ENCODE measurements at places on chromosomes 12 and 14.

GRCh38 chr14:61080591-61081010 lies 99.6 kb downstream of the SLC38A6 start:
- peak; percentile 93 for DNase-seq

DNA sequence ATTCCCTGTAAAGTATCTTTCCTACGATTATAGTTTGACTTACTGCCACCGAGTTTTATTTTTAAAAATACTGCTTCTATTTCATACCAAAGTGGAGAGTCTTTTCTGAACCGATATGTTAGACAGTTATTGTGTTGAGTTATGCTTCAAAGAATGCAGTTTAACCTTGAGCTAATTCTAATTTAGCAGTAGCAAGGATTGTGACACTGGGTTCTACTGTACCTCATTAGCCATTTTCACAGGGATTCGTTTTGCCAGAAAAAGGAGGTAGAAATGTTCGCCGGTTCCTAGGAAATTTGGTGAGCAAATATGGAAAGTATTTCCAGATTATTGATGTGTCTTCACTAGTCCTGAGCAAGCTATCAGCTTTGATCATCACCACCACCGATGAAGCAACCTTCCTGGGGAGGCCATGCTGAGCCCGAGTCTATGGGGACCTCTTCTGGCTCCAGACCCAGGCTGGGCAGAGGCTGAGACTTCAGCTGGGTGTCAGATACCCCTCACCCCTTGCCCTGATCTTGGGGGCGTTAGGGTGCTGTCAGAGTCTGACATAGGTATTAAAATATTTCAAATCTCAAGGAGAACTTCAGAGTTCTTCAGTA lies 13.6 kb downstream of the GLRX5 start:
- DNase-seq, result no peak

DNA sequence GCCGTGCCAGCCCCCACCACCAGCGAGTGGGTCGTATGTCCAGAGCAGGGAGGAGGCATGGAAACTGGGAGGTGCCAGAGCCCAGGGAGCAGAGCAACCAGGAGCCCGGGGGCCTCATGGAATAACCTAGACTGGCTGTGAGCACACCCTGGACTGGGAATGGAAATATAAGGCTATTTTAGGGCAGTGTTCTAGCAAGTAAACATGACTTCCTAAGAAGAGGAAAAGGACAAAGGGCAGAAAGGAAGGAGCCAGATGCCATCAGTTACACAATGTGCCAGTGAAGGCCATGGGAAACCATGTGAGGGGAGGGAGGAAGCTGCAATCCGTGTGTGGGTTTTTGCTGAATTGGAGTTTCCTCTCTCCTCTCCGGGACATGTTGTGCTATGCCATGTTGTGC lies 18.7 kb upstream of the CPM start:
- DNase-seq, result no peak

DNA sequence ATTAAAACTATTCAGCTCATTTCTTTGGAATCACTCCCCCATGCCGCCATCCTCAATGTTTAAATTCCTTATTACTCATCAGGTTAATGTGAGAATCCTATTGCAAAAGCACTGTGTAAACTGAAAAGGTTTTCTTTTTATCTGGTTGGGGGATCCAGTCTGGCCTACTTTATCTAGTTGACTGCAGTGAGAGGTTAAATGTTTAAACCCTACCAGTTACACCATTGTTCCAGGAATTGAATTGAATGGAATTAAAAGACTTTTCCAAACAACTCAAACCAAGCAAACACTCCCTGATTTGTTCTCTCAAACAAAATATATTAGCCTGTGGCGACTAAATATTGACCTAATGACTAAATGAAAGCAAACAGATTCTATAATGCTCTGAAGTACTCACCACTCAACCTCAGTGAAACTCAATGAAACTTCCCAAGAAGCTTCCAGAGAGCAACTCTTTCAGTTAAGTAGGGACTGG lies 100.5 kb downstream of the VEZT start:
- DNase-seq, result peak; percentile 80

DNA sequence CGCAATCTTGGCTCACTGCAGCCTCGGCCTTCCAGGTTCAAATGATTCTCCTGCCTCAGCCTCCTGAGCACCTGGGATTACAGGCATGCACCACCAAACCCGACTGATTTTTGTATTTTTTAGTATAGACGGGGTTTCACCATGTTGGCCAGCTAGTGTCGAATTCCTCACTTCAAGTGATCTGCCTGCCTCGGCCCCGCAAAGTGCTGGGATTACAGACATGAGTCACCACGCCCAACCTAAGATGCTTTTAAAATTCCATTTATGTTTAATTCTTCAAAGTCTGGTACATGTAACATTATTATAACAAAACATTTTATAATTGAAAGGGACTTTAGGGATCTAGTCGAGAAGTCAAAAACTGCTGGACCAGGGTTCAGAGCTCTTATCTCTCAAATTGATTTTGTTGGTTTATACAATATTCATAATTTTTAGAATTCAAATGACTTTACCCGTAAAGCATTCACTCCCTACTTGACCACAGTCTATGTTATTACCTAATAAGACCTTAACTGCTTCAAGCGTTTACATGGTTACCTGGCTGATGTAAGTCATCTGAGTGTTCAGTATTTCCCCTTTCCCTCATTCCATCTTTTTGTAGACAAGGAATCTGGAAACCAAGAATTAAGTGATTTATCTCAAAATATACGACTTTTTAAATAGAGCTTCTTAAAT lies 28.2 kb downstream of the RAP1B start:
- DNase-seq, result peak; percentile 59

DNA sequence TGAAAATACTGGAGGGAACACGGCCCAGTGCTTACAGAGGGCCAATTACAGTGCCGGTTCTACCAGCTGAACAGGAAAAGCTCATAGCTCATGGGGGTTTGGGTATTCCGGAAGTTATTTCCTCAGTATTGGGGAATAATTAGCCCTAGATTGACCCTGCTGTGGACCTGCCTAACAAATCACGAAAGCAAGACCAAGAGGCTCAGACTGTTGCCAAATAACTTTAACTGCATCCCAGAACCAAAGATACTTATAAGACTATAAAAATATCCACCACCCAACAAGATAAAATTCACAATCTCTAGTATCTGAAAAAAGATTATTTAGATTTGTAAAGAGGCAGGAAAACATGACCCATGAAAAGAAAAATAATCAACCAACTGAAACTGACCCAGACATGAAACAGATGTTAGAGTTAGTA lies 8.0 kb upstream of the OR5AU1 start:
- no peak for DNase-seq

DNA sequence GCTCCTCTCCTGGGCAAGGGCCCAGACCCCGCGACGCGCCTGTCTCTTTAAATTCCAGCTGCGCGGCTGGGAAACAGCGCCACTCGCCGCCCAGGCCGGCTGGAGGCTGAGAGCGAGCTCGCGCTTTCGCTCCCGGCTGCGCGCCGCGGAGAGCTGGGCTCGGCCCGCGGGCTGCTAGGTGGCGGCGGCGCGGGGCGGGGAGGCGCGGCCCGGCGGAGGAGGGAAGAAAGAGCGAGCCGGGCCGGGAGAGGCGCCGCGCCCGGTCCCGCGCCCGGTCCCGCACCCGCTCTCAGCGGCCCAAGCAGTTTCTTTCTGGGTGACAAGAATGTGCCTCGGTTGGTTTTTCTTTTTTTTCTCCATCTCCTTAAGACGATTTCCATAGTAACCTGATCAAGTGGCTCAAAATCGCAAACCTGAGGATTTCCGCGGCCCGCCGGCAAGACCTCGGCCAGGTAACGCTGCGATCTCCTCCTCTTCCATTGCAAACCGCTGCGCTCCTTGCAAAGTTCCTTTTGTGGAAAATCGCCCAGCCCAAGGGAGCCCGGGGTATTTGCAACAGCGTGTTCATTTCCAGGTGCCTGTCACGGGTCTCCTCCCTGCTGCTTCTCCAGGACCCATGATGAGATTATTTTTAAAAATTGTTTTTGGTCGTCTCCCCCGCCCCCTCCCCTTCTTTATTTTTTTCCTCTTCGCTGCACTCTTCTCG lies 259.5 kb upstream of the E2F7 start:
- DNase-seq, result peak; percentile 58

GRCh38 chr12:123571343-123571813 lies 13.0 kb upstream of the TMED2 start:
- peak; percentile 59 for DNase-seq

GRCh38 chr12:53938326-53939140 lies at the start of gene HOXC13:
TSS of gene HOXC13 (plus strand) at chr12:53938831. CDS start at chr12:53938907, 76 bp downstream.
- DNase-seq, result no peak

DNA sequence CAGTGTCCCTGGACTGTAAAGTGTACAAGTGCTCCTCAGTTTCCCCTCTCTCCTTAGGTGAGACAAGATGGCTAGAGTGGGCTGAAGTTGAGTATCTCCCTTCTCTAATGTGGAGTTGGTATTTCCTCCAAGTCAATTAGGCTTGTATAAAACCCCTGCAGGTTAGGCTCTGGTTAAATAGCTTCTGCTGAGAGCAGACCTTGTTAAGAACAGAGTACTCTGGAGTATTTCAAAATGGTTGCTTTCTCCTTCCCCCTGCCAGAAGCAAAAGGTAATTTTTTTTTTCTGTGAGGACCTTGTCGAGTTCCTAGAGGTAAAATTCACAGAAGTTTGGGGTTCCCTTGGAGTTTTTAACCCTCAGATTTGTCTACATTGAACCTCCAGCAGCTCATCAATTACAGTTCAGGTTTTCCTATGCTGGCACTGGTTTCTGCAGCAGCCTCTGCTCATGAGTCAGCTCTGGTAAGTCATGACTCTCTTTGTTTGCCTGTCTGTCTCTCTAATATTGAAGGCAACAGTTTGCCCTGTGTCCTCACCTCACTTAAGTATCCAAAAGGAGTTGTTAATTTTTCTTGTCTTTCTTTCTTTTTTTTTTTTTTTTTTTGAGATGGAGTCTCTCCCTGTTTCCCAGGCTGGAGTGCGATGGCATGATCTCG lies 27.8 kb upstream of the GLIPR1 start:
- DNase-seq, result peak; percentile 70

GRCh38 chr14:76090616-76091391 lies 60.9 kb upstream of the GPATCH2L start:
- DNase-seq, result no peak

Data from astrocyte (in vitro differentiated cells and primary cell).